ENCODE measurements at places on chromosomes 2 and 18.

GRCh38 chr18:26540043-26540628 is 8.2 kb downstream of the KCTD1 start:
- no peak for DNase-seq

GRCh38 chr2:144357623-144358373 is 162.1 kb downstream of the ZEB2 start:
- DNase-seq: peak; percentile 92

- DNase-seq: no peak
These were observed 35.6 kb downstream of the PIGN start for GRCh38 chr18:62151068-62151771.

DNA sequence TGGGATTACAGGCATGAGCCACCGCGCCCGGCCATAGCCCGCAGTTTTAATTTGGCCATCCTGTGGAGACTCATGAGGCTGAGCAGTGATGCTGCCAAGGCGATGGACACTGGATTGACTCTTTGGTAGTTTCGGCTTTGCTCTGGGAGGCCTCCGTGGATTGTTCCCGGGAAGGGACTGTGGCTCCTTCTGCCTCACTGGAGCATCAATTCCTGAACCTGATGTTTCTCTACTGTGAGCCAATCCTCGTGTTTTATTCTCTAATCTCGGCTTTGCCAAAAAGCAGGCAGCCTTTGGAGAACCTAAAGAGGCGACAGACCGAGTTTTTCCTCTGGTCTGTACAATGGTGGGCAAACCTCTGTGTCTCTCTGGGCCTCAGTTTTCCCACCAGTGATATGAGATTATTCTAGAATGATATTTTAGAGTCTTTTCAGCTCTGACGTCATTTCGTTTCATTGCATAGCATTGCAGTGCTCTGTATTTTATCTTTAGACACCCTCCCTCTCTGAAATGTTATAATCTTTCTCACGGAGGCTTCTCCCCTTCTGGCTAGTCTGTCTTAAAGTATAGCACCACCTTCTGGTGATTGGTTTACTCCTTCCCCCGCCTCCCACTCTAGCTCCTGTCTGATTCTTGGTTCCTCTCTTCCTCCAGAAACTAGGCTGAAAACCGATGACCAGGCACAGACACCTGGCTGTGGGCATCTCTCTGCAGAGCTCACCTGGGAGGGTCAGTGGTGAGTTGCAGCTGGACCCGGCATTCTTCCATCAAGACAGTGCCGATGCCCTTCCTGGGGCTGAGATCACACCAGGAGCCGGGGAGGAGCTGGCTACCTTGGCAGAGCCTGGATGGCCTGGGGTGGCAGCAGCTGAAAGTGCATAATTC is 341.3 kb downstream of the MYCN start:
- no peak for DNase-seq

GRCh38 chr2:128311755-128312341 is 6.8 kb downstream of the HS6ST1 start:
- DNase-seq: no peak

GRCh38 chr2:72278046-72278445 is 130.4 kb upstream of the CYP26B1 start:
- DNase-seq: peak; percentile 35

- no peak for DNase-seq
These were observed 195.3 kb downstream of the CCDC85A start for GRCh38 chr2:56379066-56379465.

DNA sequence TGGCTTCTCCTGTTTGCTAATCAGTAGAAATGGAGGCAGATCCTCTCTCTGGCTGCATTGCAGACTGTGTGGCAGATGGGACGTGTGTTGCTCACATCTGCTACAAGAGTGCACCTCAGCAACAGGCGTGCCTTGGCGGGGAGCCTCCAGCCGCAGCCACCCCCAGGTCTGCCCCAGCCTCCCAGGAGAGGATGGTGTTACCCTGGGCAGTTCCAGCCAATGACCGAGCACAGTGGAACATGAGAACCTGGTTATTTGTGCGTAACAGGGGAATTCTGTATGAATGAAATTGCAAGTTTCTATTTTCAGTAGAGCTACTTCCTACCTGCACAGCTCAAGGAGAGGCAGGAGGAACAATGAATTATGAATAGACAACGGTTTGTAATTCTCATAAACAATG is 130.6 kb upstream of the CBLN2 start:
- no peak for DNase-seq

DNA sequence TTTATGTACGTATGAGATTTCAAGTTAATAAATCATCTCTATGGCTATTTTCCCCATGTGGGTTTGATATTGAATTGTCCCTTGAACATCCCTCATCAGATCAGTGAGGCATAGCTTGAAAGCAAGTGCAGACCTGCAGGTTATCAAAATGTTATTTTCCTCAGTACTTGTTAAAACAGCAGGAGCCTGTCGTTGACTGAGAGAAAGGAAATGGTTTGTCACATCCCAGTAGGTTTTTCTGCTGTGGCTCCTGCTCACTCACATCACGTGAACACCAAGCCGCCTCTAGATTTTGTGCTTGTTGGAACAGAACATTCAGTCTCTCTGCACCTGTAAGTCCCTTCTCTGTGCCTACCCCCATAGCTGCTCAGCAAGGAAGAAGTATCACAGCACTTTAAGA is 340.3 kb downstream of the CELF4 start:
- no peak for DNase-seq

DNA sequence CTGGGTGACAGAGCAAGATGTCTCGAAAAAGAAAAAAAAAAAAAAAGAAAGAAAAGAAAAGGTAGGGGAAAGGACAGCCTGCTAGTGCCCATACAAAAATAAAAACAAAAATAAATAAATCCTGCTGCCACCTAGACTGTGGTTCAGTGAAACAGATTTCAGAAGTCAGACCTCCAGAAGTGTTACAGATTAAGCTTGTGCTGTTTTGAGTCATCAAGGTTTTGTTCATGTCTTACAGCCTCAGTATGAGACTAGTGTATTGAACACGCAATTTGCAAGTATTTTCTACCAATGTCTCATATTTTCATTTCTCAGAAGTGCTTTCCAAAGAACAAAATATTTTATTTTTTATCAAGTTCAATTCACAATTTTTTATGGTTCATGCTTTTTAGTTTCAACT is 720.4 kb upstream of the GYPC start:
- no peak for DNase-seq

DNA sequence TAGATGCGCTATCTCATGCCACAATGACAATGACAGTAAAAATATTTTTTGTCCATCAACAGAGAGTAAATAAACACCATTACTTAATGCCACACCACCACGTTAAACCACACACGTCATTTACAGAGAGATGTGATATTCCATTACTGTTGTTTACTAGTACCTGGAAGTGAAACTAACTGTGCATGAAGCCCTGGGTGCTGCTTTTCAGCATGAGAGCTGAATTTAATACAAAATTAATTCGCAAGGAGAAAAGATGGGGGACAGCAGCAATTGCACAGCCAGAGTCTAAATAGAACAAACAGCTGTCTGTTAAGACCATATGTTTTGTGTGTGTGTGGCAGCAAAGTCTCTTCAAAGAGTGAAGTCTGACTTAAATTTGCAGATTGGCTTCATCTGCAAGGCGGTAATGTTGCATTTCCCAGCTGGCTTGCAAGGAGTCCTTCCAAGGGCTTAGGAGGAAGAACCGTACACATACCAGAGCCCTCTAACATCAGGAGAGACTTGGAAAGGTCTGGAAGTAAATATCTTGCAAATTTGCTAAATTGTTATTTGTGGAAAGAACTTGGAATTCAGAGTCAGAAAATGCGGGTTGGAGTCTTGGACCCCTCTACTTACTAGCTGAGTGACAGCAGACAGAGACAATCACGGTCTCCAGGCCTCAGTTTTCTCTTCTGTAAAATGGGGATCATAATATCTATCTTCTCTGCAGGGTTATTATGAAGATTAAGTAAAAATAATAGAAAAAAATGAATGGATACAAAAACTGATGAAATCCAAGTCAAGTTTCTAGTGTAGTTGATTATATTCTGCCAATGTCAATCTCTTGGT is 127.6 kb downstream of the ALPK2 start:
- DNase-seq: no peak

GRCh38 chr2:230935130-230935430 is 10.0 kb upstream of the GPR55 start:
- no peak for DNase-seq

- no peak for DNase-seq
These were observed 45.6 kb downstream of the ONECUT2 start for GRCh38 chr18:57480733-57481132.

GRCh38 chr2:168545439-168546082 is 89.5 kb downstream of the CERS6 start:
- no peak for DNase-seq

DNA sequence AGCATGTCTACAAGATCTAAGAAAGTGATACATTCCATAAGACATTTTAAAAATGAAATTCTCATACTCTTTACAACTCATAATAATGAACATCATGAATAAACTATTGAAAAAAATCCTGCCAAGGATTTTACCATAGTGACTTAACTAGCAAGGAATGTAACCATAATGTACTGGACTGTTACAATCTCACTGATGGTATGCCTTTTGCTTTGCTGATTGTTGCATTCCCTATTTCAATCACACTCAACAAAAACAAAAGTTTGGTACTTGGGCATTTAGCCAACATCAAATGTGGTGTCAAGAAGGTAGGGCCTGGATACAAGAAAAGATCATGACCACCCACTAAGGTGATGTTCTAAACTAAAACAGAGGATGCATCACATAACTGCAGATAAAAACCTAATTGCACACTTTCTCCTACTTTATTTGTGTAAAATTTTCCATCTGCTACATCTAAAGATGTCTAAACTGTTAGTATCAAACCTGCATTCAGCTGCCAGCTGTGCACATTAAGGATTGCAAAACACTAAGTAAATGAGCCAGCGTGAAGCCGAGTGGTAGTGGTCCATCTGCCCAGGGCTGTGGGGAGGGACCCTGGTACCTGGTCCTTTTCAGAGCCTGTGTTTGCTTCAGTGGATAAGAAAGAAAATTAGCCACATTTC is 564.4 kb downstream of the ZEB2 start:
- no peak for DNase-seq

- no peak for DNase-seq
These were observed 131.4 kb upstream of the MYCN start for GRCh38 chr2:15808944-15809343.

GRCh38 chr2:132730611-132731010 is 60.6 kb upstream of the LYPD1 start:
- DNase-seq: no peak

- no peak for DNase-seq
These were observed 30.1 kb downstream of the EIF4E2 start for GRCh38 chr2:232580648-232580981.

- DNase-seq: no peak
These were observed 10.1 kb downstream of the CTIF start for GRCh38 chr18:48548921-48549320.

- DNase-seq: no peak
These were observed 143.0 kb downstream of the ZNF516 start for GRCh38 chr18:76351961-76352581.

DNA sequence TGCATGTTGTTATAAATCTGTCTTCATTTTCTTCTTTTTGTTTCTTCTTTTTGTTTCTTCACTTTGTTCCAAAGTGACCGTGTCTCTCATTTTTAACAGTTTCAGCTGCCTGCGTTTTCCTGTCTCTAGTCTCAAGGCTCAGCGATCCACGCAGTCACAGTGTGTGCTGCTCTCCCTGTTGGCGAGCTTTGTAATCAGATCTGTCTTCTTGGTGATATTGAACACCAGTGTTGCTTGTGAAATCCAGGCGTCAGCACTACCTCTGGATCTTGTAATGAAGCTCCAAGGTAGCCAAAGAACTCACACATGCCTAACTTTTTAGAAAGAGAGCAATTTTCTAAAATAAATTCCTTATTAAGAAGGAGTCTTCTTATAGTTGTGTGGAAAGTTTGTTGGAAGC is 13.2 kb downstream of the SNTG2 start:
- no peak for DNase-seq

- DNase-seq: no peak
These were observed 13.2 kb downstream of the VWA3B start for GRCh38 chr2:98099939-98100743.

- DNase-seq: no peak
These were observed 13.1 kb upstream of the E2F6 start for GRCh38 chr2:11478899-11479605.

DNA sequence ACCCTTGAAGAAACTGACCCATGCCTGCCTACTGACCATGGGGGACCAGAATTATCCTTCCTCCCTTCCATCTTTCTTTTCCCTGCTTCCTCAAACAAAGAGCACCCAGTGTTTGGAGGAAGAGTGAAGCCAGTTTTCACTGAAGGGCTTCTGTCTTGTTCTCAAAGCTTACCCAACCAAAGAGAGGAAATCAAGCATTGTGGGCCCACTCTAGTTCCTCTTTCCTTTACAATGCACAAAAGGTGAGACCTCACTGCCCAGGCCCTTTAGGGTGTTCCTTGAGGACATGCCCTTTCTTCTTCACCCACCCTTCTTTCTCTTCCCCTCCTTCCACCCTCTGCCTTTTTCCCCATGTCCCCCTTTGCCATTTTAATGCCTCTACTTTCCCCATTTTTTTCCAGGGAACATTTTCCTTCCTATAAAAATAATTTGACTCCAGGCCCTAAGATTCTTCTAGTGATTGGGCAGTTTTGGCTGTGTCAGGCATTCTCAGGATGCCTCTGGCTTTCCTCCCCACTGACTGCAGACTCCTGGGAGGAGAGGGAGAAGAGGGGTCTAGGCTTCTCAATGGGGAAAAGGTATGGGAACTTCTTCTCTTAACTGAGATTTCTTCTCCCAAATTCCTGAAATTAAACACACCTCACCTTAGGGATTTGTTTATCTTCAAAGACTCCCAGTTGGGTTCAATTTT is 126.6 kb upstream of the RMDN2 start:
- no peak for DNase-seq

DNA sequence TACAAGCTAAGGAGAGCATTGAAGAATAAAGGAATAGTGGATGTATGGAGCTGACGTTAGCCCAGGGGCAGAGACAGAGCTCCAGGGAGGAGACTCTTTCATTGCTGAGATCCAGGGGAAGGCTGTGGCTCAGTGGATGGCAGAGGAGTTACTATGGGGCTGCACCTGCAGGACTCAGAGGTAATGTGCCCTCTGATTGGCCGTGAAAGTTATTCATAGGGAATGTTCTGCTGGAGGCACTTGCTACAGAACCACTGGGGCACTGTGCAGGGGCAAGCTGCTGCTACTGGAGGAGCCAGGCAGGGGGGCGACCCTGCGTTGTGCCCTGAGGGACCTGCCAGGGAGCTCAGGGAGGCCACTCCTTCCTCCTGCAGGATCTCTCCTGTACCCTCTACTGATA is 199.2 kb downstream of the PTPRM start:
- DNase-seq: no peak

GRCh38 chr2:128817171-128817570 is 498.5 kb upstream of the HS6ST1 start:
- DNase-seq: no peak

- no peak for DNase-seq
These were observed 39.3 kb downstream of the TSHZ1 start for GRCh38 chr18:75249672-75250470.

DNA sequence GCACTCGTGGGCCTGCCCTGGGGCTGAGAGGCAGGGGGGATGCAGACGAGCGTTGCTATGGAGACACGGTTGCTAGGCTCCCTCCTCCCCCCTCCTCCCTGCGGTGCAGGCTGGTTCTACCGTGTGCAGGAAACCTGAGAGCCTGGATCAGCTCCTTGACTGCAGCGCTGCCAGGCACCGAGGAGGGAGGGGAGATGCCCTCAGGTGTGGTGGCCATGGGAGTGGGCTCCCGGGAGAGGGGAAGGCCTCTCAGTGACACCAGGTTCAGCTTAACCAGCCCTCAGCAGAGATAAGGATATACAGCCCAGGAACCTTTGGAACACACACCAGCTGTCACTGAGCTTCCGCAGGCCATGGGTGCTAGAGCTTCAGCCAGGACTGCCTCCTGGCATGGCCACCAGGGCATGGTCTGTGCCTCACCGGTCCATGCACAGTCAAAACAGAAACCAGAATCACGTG is 124.4 kb upstream of the PXDN start:
- no peak for DNase-seq
